GM10248 (cell line): ENCODE measurements at places on chromosomes 16 and 17.

GRCh38 chr17:4573115-4573514 is 11.2 kb upstream of the SMTNL2 start:
- DNase-seq = no peak

DNA sequence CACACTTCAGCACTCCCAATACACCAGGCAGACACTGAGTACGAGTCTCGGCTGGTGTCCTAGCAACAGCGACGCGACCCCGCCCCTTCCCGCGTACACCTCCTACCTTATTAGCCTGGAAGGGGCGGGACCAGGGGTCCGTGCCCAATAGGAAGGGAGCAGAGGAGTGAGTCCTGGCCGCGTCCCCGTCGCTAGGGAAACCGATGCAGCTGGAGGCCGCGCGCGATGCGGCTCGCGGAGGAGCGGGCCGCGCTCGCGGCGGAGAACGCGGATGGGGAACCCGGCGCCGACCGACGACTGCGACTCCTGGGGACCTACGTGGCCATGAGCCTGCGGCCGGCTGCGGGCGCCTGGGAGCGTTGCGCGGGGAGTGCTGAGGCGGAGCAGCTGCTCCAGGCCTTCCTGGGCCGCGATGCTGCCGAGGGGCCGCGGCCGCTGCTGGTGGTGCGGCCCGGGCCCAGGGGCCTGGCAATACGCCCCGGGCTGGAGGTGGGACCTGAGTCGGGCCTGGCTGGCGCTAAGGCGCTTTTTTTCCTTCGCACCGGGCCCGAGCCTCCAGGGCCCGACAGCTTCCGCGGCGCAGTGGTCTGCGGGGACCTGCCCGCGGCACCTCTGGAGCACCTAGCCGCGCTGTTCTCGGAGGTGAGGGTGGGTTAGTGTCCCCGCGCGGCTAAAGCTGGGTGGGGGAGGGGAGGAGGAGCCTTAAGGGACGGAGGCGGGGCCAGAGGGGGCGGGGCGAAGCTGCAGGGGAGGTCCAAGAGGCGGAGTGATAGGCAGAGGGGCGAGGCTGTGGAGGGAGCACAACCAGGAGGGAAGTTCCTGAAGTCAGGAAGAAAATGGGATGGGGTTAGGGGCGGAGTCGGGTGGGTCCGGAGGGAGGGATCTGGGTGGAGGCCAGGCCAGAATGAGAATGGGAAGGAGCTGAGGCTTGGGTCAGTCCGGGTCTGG is at the start of gene DNAH9:
TSS of gene DNAH9 (plus strand) at position 197 of the 948 bp plus-strand sequence. CDS start at position 226, 29 bp downstream.
- DNase-seq = no peak

- DNase-seq = no peak
Observed at GRCh38 chr17:77304746-77305473, 164.1 kb downstream of the SEC14L1 start.

DNA sequence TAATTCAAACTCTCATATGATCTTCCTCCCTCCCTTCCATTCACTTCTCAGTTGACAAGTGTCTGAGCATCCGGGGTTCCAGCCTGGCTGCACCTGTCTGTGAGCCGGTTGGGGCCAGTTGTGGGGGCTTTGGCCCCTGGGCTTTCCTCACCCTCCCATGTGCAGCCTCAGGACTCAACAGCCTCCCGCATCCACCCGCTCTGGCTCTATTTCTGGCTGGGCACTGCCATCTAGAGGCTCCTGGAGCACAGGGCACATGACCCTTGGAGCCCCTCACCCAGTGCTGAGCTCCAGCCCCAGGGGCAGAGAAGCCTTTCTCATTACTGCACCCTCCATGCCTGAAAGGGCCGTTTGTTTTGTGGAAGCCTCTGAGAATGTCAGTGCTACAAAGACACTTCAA is 43.3 kb downstream of the HAPSTR1 start:
- DNase-seq = peak; percentile 78

DNA sequence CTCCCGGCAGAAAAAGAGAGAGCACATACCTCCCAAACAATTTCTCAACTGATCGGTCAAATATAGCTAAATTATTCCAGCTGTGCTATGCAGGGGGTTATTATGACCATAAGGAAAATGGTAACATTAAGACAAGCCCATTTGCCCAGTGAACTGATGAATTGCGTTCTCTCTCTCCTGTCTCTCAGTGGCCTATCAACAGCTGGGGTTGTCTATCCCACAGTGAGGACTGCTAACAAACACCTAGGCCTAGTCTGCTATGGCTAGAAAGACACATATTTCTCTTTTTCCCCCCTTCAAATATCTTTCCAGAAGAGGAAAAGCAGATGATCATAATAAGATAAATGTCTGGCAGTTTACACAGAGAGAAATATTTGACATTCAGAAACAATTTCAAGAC is 263.8 kb upstream of the ELAC2 start:
- DNase-seq = no peak

- DNase-seq = no peak
Observed at GRCh38 chr17:81509207-81509971, 3.2 kb downstream of the ACTG1 start.

- no peak for DNase-seq
Observed at GRCh38 chr17:70317421-70317820, 148.1 kb downstream of the KCNJ2 start.

GRCh38 chr16:53291757-53292392 is 142.4 kb upstream of the RBL2 start:
- no peak for DNase-seq

GRCh38 chr17:80113033-80113484 is 11.7 kb downstream of the GAA start:
- DNase-seq = no peak

DNA sequence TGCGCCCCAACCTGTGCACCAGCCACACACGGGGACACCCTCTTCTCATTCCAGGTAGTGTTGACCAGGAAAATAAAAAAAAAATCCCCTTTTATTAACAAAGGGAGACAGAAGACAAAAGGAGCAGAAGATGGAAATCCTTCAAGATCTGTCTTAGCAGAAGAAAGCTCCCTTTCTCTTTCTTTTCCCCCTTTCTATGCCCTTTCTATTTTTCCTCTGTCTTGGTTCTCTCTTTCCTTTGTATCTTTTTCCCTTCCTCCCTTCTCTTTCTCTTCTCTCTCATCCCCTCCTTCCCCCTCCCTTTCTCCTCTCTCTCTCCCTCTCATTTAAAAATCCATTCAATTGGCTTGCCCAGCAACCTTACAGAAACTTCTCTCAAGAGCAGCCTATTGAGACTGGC is 254.1 kb upstream of the ZFHX3 start:
- DNase-seq = no peak
